ENCODE measurements at places on chromosomes 7 and 10.

DNA sequence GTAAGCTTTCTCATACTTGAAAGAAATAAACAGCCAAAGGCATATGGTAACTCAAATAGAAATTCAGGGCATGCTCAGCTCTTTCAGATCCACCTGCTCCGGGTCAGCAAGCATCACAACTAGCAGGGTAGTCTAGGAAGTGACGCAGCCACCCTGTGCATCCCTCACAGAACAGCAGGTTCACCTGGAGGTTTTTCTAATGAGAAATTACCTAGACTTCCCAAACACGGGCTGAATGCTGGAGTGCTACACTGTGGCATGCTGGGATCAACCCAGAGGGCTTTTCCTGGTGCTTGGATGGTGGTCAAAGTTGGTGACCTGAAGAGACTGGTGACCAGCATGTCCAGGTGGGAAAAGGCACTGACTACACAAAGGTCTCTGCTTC lies 66.8 kb upstream of the DNAJB6 start:
- no peak for DNase-seq

DNA sequence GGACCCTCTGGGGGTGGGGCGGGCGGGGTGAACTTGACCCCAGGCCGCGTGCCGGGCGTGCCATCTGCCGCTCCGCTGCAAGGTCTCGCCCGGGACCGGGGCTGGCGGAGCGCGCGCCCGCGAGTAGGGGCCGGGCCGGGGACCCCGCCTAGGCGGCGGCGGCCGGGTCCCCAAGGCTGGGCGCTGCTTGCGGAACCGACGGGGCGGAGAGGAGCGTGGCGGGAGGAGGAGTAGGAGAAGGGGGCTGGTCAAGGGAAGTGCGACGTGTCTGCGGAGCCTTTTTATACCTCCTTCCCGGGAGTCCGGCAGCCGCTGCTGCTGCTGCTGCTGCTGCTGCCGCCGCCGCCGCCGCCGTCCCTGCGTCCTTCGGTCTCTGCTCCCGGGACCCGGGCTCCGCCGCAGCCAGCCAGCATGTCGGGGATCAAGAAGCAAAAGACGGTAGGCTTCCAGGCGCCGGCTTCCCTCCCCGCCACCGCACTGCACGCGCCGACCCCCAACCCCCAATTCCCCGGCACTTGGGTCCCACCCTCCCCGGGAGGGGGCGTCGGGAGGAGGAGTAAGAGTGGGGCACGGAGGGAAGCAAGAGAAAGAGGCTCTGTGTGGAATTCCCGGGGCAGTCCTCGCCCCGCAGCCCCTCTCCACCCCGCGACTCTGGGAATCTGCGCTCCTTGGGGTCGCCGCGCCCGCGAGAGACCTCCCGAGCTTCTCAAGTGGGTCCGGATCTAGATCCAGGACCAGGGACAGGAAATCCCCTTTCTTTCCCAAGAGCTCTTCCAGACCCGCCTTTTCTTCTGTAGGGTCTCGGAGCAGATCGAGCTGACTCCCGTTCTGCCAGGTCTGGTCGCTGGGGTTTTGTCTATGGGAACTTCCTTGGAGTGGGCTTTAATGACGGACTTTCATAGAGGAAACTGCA lies at the start of gene PAPSS2:
Gene PAPSS2 (plus strand): TSS at position 308 of the 913 bp plus-strand sequence. CDS start 104 bp downstream, at position 412.
- no peak for DNase-seq

DNA sequence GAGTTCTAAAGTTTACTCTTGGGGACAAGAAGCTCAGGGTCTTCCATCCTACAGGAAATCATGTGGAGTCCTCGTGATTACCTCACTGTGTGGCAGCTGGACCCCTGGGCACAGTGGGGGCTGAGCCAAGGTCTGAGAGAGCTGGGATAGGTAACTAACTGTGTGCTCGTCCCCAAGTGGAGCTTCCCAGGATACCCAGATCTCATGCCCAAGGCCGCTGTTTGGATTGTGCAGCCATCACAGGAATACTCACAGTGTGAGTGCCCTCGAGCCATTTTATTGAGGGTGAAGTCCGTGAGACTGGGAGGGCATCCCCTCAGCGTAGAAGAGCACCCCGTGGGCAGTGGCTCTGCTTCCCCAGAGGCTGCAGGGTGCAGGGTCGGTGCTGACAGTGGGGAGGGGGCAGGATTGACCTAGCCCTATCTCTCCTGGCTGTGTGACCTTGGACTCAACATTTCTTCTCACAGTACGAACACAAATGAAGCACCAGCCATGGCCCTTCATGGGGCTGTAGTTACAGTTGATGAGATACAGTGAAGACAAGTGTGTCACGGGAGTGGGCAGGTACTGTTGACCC lies 69.6 kb upstream of the LEP start:
- no peak for DNase-seq

DNA sequence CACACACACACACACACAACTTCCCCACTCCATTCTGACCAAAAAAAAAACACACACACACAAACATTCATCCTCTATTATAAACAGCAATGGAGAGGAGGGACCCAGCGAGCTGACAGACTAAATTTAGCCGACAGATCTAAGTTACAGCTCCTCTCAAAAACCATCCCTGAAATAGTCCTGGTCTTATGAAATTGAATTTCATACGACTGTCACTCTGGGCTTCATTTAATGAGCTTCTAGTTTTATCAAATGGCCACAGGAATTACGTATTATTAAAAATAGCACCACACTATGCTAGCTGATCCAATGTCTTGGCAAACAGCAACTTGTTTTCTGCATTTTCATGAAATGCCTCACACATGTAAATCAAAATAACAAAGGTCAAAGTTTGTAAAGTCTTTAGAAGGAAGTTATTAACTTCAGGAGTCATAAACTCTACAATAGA lies 131.3 kb upstream of the ASAH2 start:
- no peak for DNase-seq

DNA sequence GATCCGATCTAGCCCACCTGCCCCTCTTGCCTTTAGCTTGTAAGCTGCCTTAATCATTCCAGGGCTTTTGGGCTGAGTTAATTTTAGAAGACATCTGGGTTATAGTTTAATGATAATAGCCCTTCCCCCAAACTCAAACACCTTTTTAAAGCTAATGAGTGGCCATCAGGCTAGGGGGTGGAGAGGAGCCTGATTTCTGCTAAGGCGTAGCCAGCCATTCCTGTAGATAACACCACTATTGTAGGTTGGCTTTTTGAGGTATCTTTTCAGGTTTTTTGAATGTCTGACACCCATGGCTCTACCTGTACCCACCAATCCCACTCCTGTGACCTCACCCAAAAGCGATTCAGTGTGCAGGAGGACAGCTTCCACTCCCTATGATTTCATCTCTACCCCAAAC lies 7.6 kb upstream of the SYPL1 start:
- DNase-seq: no peak

DNA sequence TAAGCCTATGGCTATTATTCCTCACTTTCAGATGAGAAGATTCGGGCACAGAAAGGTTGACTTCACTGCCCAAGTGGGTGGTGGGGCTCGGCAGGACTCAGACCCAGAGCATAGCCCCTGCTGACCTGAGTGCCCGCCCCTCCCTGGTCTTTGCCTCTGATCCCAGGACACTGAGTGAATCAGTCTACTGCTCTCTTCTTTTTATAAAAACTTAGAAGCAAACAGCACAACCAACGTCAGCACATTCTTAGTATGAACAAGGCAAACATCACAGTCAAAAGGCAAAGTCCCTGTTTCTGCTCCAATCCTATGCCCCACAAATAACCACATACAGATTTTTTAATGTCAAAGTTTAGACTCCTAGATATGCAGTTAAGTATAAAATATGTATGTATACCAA lies 237.8 kb downstream of the ZMYND11 start:
- DNase-seq: no peak

- no peak for DNase-seq
Observed at GRCh38 chr7:156015237-156016020, 203.2 kb upstream of the SHH start.

DNA sequence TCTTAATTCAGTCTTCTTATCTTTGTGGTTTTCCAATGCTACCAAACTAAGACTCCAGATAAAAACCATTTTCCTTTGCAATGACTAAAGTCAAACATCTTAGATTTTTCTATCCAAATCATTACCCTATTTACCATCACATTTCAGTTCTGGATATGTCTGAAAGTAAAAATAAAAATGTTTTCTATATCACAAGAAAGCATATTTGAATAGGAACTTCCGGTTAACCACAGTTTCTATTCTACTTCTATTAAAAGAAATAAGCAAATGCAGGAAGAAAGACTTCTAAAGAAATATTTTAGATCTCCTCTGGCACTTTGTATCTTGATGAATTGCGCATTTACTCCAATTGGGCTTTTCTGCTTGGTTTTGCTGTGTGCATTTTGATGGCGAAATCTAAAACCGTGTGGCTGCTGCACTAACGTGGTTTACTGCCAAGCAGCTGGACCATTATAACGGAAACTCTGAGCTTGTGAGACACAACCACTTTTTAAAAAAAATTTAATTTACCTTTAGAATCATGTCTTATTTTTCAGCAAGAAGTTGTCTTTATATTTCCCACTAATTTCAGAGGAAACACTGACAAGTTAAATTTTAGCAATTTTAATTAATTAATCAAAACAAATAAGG lies 146.1 kb downstream of the VPS50 start:
- no peak for DNase-seq

- no peak for DNase-seq
Observed at GRCh38 chr10:72242675-72243074, 26.6 kb upstream of the ASCC1 start.

DNA sequence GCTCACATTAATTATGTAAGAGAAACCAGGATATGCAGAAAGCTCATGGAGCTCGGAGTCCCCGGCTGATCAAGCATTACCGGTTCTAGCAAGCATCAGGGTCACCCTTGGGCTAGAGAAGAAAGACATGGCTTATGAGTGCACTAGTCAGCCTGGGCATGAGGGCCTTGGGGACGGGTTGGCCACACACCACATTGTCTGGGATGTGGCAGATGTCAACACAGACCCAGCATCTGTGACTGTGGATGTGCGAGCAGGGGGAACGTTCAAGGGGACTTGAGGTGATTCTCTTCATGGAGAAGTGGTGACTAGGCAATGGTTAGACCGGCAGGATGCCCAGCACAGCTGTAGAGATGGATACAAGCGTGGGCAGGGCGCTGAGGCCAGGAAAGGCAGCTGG lies 13.7 kb downstream of the ZMIZ2 start:
- DNase-seq: no peak

DNA sequence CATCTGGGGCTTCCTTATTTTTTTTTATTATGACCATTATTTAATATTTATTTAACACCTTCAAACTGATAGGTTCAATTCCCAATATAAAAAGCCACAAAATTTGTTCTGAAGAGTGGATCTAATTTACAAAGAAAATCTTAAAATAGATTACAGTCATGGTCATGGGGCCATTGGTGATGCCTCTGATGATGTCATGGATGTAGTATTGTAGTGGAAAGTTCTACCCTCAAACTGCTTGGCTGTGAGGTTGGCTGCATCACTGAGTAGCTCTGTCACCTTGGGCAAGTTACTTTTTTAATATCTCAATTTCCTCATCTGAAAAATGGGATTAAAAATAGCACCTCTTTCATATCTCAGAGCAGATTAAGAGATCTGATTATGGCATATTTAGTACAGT lies 128.5 kb downstream of the DKK1 start:
- DNase-seq: no peak

DNA sequence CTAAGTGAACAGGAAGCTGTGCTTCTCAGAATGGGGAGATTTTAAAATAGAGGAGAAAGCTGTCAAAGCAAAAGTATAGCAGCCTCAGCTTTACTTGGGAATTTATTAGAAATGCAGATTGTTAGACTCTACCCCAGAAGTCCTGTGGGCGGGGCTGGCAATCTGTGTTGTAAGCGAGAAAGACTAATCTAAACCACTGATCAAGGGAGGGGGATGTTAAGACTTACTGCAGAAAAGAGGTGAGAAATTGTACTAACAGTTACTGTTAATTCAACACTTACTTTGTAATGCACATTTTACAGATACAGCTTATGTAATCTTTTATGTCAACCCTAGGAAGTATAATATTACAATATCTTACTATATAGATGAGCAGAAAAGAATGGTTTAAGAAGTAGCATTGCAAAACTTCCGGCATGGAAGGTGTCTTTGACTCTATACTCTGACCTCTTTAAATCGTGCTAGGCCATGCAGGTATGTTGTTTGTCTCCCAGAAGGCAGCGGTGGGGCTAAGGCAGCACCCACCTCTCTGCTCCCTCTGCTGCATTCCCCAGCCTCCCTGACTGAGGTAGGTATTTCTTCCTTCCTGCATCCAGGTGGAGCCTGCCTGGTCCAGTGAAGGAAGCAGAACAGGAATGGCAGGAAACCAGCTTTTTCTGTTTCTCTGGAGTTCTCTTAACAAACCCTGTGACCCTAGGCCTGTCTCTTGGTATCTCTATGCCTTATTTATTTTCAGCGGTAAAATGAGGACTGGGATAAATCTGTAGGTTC lies 462.2 kb downstream of the AUTS2 start:
- peak; percentile 14 for DNase-seq

DNA sequence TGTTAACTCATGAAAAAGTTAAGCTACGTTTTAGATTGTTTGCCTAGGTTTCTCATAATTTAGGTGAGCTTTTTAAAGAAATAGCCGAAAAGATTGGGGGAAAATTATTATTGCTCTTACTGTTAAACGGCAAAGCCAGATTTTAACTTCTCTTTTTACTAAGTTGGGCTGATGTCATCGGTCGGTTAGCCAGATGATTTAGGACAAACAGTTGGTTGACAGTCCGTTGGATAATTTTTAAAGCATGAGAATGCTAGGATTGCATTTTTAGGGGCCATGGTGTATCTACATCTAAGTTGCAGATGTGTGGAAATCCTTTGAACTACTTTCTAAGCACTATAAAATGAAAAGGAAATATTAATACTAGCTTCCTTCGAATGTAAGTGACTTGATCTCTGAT lies 280.9 kb upstream of the AKR1E2 start:
- DNase-seq: no peak

DNA sequence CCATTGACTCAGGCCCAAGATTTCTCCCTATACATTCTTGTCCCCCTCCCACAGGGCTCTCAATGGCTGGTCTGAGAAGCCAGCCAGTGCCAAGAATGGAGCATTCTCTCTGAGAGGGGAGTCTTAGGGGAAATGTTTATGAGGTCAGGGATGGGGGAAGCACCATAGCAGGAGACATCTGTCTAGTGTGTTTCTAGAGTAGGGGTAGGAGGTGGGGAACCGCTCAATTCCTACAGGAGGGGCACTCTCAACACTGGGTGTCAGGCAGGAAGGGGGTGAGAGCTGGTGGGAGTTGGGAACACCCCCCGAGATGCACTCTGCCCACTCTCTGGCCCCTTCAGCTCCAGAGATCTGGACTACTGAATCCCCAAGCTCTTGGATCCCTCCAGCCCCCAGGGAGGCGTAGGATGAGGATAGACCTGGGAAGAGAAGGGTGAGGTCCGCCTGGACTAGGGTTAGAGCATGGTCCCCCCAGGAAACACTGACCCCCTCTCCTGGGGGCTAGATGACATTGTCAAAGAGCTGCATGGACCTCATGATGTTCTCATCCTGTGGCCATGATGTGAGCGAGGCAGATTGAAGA lies 8.7 kb upstream of the OGA start:
- DNase-seq: no peak

DNA sequence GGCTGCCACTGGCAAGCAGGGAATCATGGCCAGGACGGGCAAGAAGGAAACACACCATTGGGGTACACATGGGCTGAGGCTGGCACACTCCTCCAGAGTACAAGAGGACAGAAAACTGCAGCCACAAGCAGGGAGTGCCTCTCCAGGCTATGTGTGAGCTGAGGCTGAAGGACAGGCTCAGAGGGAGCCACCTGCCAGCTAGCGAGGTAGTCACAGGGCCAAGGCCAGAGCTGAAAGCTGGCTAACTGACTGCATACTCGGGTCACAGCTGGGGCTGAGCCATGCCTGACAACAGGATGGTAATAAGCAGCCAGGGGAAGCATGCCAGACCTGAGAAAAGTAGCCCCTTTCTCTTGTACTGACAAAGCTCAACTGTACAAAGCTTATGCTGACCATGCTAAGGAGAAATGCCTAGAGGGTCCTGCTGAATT lies 52.0 kb downstream of the KIF5B start:
- DNase-seq: no peak

GRCh38 chr7:155521743-155522398 lies 24.5 kb downstream of the CNPY1 start:
- DNase-seq: no peak

All from effector memory CD8-positive, alpha-beta T cell (primary cell).